ENCODE measurements at places on chromosomes 5 and 9.

DNA sequence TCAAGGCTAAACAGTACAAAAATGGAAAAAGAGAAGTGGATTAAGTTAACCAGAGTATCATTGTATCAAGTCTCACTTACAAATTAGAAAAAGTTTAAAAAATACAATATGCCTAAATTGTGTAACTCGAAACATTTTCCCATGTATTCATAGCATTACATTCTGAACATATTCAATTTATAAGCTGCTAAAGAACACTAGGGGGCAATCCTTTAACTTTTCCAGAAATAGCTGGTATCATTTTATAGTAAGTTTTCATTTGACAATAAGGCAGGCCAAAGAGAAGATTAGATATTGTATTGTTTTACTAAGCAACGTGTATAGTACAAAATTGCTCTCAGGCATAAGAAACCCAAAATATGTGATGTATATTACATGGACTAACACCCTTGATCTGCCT lies 234.6 kb downstream of the ADGRV1 start:
- DNase-seq: no peak

DNA sequence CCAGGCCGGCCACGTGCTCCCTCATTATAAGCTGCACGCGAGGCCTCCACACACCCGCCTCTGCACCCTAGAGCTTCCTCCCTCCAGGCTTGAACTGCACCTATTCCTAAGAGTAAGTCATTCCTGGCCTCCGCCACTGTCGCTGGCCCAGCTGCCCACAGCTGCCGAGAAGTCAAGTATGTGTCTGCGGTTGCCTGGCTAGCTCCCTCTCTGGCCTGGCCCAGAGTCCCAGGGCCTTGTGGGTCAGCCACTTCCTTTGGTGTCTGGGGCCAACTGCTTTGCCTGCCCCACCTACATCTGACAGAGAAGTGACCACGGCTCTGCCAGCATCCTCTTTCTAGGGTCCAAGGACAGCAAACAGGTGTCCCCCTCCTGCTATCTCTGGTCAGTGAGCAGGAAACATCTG lies 18.3 kb downstream of the ABO start:
- no peak for DNase-seq

DNA sequence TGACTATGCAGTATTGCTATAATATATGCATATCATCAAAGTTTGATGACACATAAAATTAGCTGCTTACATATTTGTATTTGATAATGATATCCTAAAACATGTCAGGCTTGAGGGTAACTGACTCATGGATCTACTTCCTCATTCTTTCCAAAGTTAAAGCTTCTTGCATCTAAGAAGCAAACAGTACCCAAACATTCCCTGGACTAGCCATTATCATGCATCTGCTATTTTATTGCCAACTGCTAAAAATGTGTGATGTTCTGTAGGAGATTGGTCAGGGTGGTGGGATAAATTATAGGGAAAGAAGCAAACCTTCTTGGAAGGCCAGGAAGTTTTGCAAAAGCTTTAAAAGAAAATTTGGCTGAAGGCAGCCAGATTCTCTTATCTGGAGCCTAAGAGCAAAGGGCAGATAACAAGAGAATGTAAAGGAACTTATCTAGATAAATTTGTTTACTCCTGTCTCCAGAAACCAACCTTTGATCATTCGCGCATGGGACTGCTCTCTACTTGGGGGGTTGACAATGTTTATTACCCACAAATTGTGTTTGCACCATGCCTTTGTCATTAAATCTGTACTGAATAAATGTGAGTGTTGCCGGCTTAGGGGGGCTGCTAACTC lies 604.1 kb upstream of the TLE4 start:
- DNase-seq: no peak

GRCh38 chr5:16536246-16536645 lies 70.6 kb upstream of the ZNF622 start:
- DNase-seq: no peak

GRCh38 chr5:59267033-59267432 lies 626.5 kb downstream of the PDE4D start:
- DNase-seq: no peak

DNA sequence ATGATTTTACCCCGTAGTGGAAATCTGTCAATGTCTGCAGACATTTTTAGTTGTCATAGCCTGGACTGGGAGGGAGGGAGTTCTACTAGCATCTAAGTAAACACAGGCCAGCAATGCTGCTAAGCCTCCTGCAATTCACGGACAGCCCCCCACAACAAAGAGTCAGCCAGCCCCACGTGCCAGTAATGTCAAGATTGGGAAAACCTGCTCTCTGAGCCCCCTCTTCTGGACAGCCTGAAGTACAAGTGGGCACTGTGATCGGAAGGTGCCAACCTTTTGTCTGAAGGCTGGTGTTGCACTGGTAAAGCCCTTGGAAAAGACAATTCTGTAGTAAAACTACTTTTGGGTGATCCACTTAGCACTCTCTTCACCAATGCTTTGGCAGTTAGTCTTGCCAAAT lies 154.5 kb downstream of the TARS1 start:
- no peak for DNase-seq

DNA sequence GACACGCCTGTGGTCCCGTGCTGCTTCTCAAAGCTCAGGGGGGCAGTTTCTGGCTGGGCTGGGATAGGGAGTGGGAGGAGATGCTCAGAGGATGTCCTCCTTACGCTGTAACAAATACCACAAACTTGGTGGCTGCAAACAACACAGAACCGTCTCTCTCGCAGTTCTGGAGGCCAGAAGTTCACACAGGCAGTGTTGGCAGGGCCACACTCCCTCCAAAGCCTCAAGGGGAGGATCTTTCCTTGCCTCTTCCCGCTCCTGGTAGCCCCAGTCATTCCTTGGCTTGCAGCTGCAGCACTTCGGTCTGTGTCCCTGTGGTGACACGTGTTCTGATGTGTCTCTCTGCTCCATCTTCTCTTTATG lies 10.4 kb upstream of the ORM1 start:
- DNase-seq: peak; percentile 1

GRCh38 chr9:129863059-129863690 lies 27.9 kb downstream of the USP20 start:
- peak; percentile 80 for DNase-seq

DNA sequence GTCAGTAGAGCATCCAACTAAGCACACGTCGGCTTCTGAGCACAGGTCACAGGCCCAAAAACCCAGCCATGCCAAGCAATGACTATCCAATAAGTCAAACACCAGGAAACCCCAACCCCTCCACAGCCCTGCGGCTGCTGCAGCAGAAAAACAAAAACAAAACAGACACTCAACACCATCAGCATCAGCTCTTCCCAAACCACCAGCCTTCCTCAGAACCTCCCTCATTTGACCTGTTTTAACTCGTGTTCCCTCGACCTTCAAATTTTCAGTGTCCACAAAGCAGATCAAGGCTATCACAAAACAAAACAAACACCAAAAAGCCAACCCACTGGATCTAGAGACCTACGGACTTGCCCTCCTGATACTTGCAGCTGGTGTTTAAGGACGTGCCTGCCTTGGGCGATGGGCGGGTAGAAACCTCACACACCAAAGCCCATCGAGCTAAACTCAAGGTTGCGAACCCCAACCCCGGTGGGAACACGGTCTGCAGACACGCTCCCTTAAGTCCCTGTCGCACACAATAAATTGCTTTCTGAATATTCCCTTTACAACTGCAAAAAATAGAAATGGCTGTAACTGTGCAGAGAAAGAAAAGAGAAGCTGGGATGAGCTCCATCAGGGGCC lies 247.1 kb upstream of the ANKRD55 start:
- DNase-seq: peak; percentile 42

DNA sequence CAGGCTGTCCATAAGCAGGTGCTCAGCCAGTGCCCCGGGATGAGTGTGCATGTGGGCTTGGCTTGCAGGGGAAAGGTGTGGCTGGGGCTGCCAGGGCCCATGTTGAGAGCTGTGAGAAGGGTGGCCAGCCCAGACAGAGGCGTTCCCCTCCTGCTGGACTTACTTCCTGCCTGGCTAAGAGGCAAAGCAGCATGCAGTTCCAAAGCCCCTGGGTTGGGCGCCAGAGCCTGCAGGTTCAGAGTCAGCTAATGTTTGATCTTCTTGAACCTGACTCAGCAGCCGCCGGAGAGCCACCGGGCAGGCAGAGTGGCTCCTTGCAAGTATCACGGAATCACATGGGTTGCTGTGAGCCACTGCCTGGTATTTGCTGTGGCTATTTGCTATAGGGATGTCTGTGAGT lies 168.4 kb upstream of the MAP1B start:
- no peak for DNase-seq

Data from activated CD4-positive, alpha-beta T cell treated with anti-CD3 and anti-CD28 coated beads for 48 hours (primary cell).